ENCODE measurements at places on chromosomes 4 and X.

- H3K36me3 ChIP-seq = no peaks in the 10 kb centered on the region
- peak overlapping the region; percentile 66 for H3K27ac ChIP-seq
- H3K4me3 ChIP-seq = peak overlapping the region; percentile 28
- H3K27me3 ChIP-seq = no peaks in the 10 kb centered on the region
Observed at GRCh38 chr4:90027565-90027964, 99.6 kb upstream of the CCSER1 start.

DNA sequence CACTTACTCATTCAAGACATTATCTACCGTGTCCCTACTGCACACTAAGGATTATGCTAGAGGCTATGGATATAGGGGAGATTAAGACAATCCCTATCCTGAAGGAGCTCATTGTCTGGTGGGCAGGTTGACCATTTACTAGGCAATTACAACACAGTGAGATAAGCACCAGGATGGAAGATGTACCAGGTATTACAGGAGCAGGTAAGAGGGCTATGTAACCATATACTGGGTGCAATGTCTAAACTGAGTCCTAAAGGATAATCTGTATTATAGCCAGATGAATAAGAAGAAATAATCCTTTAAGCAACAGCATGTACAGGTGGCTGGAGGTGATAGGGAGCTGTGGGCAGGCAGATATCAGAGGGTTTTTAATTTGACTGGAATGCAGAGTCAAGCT lies 113.3 kb upstream of the TBC1D9 start:
- DNase-seq = no peak
- no peaks in the 10 kb centered on the region for H3K36me3 ChIP-seq
- no peak overlapping the region for H3K27ac ChIP-seq
- H3K4me3 ChIP-seq = no peak overlapping the region

GRCh38 chrX:123121241-123121640 lies 62.8 kb upstream of the GRIA3 start:
- H3K36me3 ChIP-seq = no peaks in the 10 kb centered on the region
- H3K27me3 ChIP-seq = no peaks in the 10 kb centered on the region
- H3K4me1 ChIP-seq = no peaks in the 10 kb centered on the region

DNA sequence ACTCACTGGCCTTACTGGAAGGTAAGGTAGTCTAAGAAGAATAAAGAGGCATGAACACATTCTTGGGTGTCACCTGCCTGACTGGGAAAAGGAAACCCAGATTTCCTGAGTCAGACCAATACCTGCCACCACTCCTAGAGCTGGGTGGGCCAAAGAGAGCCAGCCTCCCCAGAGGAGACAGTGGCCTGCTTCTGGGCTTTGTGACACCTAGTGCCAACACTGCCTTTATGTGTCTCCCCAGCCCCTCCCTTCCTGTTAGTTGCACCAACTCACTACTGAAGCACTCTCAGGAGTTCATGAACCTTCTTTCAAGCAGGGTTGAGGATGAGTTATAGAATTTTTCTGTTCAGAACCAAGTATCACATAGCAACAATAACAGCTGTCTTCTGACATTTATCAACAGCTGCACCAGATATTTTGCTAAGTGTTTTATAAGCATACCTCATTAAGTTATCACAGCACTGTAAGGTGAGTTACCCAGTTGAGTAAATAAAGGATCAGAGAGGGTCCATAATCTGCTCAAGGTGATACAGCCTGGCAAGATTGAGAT lies 77.6 kb upstream of the ETNPPL start:
- no peaks in the 10 kb centered on the region for H3K36me3 ChIP-seq

DNA sequence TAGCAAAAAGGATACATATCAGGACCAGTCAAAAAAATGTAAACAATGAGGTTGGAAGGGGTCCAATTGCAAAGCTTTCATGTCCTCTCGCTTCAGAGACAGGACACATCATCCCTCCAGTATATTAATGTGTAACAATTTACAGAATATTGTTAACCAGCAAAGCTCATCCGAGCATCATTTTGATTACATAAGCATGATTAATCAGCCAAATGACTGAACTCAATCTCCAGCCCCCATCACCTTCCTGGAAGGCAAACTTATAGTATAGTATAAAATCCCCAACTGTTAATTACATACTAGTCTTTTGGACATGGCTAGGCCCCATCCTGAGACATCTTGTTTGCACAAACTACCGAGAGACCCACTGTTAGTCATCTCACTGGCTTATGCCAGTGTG lies 77.6 kb upstream of the TRAM1L1 start:
- no peak overlapping the region for H3K27ac ChIP-seq
- no peak for DNase-seq
- H3K27me3 ChIP-seq = no peaks in the 10 kb centered on the region
- H3K4me1 ChIP-seq = no peaks in the 10 kb centered on the region
- no peak overlapping the region for H3K4me3 ChIP-seq
- H3K36me3 ChIP-seq = no peaks in the 10 kb centered on the region

DNA sequence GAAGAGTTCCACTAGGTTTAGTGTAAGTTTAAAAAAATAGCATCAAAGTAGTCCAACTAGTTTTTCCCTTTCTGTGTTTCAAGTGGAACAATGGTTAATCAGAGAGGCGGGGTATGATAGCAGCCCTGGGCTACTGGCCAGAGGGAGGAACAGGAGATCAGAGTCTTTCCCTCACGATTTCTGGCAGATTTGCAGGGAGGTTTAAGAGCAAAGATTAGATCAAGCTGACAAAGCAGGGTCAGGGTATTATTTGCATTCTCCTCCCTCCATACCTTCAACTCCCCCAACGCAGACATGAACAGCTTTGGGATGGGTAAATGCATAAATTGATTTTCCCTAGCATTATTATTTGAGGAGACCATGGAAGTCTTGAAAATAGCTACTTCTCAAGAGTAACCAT lies 277.6 kb upstream of the DIAPH2 start:
- no peak overlapping the region for H3K4me3 ChIP-seq
- no peaks in the 10 kb centered on the region for H3K27me3 ChIP-seq
- no peaks in the 10 kb centered on the region for H3K4me1 ChIP-seq
- no peak overlapping the region for H3K27ac ChIP-seq
- DNase-seq = no peak
